CD4-positive, alpha-beta T cell treated with Interferon alpha-2 for 1 hour (primary cell): ENCODE measurements at places on chromosomes 3 and 15.

DNA sequence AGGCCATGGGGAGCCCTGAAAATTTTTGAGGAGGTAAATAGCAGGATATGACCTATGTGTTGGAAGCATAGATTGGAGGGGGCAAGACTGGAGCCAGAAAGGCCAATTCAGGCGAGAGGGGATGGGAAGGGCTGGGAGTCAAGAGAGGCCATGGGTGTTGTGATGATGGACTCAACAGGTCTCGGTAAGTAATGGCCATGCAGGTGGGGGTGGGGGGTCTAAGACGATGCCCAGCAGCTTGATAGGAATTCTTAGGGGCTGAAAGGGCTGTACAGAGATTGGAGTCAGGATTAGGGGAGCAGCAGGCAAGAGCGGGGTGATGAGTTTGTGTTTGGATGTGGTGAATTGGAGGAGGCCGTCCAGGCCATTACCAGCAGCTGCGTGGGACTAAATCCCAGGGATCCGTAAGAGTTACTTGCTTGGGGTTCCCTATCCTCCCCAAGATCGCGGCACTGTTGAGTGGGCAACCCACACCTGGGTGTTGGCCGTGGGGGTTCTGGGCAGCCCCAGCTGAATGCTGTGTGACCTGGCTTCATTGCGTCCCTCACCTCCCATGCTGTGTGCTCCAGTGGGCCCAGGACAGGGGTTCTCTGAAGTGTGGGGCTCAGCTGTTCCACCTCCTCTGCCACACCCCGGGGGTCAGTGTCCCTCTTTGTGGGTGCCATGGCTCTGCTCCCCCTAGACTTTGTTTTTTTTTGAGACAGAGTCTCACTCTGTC is 41.8 kb upstream of the CHRNB4 start:
- no peak for DNase-seq

- no peak for DNase-seq
Observed at GRCh38 chr15:50854601-50855490, 53.6 kb upstream of the AP4E1 start.

- DNase-seq = no peak
Observed at GRCh38 chr3:171429635-171430034, 30.6 kb downstream of the TNIK start.

DNA sequence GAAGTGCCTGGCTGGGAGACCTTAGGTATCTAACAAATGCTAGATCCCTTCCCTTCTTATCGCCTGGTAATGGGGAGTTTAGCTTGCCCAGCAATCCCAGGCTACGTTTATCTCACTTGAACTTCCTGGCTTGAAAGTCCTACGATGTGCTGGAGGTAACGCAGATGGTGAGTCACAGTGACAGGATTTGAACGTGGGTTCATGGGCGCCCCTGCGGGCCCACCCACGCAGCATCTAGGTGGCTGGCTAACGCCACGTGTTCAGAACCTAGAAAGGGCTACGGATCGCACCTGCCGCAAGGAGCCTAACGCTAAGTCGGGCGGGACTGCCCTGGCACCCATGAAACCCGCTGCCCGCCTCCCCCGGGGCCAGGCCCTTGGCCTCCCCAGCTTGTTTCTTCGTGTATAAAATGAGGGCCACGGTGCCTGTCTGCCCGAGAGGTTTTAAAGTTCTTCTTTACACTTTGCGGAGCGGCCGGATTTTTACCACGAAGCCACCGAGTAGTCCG is 600 bp upstream of the USP3 start:
- DNase-seq = peak; percentile 89

DNA sequence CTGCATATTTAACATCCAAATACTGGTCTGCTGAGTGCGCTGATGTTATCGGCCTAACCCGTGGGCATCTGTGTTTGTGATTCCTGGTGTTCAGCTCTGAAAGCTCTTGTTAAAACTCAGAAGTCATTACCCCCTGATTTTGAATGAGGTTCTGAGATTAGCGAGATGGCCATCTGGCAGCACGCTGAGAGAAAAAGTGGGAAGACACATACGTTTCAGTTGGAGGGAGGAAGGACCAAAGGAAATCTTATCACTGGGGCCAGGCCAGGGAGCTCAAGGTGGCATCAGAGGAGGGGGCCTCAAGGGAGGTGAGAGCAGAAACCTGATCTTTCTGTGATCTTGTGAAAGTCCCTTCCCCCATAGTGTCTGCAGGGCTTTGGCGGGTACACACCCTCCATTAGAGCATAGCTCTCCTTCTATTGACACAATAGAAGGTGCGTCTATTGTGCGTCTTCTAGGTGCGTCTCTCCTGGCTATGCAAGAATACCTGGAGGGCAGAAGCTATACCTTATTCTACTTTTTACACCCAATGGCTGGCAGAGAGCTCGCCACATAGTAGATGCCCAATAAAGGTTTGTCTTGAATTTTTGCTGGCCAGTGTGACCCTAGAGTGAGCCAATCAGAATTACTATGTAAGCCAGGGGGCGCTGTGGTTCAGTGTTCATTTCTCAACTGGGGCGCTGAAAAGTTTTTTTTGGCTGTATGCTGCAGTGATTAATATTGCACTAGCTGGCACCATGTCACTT is 182.4 kb downstream of the SHQ1 start:
- DNase-seq = peak; percentile 63

DNA sequence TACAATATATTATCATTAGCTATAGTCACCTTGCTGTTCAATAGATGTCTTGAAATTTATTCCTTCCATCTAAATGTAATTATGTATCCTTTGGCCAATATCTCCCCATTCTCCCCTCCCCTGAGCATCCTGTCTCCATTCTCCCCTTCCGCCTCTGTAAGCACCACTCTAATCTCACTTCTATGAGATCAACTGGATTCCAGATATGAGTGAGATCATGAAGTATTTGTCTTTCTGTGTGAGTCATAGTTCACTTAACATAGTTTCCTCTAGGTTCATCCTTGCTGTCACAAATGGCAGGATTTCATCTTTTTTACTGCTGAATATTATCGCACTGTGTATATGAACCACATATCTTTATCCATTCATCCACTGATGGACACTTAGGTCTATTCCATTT is 148.8 kb upstream of the NDN start:
- DNase-seq = no peak

DNA sequence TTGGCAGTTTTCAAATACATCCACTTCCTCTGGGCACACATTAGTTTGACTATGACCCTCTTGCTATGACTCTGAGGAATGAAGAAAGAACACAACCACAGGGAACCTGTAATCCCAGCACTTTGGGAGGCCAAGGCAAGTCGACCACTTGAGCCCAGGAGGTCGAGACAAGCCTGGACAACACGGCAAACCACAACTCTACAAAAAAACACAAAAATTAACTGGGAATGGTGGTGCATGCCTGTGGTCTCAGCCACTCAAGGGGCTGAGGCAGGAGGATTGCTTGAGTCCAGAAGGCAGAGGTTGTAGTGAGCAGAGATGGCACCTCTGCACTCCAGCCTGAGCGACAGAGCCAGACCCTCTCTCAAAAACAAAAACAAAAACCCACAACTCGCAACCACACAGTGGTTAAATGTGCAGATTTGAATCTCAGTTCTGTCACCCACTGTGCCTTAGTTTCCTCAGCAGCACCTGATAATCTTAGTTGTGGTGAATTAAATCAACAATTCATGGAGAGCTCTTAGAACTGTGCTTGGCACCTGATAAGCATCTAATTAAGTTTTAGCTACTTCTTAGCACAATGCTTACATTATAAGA is 65.7 kb downstream of the MYLK start:
- no peak for DNase-seq

DNA sequence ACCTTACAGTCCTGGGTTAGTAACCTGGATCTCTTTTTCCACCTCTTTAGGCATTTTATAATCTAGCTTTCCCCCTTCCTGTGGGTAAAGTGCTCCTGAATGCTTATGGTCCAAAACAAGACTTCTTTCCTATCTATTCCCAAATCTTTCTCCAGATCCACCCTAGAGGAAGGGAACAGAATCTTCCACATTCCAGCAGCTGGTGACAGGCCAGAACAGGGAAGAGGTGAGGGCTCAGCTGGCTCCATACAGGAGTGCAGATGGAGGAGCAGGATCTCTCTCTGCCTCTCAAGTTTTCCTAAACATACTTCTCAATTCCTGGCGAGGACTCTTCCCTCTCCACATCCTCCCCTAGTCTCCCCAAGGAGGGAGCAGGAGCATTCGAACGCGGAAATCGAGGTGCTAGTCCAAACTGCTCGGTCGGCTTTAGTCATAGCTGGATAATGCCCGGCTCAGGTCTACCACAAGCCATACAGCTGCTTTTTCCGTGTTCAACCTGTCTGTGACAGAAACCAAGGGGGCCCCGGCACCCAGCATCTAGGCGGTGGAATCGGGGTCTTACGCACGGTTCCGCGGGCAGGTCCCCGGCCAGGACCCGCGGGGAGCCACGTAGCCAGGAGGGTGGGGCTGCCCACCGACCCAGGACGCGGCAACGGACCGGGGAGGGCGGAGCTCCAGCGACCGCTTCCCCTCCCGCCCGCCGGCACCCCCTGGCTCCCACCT is 4.0 kb downstream of the RASSF1 start:
- DNase-seq = no peak

DNA sequence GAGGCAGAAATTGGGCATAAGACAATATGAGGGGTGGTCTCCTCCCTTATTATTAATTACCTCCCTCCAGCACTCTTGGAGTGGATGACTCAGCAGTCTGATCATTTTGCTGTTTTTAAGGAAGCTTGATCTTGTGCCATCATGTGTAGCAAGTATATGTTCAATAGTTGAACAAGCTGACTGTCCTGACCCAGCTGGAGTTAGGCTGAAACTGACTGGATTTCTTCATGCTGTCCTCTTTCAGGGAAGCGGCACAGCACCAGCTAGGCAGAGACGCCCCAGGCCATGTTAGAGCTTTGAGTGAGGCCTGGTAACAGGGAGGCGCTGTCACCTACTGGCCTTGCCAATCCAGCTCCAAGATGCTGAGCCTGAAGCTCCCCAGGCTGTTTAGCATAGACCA is 54.4 kb upstream of the KIF23 start:
- no peak for DNase-seq

DNA sequence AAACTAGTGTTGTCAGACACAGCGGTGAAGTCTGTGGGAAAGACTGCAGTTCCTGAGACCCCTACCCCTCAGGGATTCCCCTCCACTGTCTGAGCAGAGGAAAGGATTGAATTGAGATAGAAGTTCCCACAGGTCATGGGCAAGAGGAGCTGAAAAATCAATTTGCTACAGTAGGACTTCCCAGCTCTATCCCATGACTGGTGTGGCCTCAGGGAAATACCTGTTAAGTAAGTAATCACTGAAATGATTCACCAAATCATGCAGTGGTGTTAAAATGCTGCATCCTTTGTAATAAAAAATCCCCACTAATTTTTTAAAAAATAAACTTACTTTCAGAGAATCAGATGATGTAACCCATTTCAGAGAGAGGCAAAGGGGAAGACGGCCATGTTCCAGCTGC is 45.0 kb upstream of the SPRED1 start:
- no peak for DNase-seq

GRCh38 chr3:171023566-171023965 is 3.0 kb downstream of the SLC2A2 start:
- DNase-seq = no peak

GRCh38 chr3:182789371-182789770 is 3.9 kb upstream of the ATP11B start:
- peak; percentile 13 for DNase-seq

DNA sequence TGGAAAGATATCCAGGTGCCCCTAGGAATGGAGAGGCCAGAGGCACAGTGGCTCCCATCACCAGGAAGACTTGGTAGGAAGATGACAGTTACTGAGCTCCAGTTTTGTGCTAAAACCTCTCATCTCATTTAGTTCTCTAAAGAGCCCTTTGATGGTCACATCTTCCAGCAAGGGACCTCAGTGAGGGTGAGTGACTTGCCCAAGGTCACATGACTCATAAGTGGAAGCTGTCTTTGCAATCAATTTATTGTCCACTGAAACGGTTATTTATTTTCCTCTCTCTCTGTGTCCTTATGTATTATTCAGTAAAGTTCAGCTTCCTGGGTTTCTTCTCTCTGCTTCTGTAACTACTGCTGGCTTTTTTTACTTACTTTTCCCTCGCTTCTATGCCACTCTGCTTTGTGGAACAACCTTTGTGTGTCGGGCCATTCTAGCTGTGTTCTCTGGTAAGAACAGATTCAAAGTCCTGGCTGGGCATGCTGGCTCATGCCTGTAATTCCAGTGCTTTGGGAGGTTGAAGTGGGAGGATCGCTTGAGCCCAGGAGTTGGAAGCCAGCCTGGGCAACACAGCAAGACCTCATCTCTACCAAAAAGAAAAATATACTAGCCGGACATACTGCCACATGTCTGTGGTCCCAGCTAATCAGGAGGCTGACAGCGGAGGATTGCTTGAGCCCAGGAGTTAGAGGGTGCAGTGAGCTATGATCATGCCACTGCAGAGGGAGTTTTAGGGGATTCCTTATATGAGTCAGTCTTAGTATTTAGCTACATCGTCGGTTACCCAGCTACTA is 55.9 kb downstream of the PDIA5 start:
- no peak for DNase-seq

DNA sequence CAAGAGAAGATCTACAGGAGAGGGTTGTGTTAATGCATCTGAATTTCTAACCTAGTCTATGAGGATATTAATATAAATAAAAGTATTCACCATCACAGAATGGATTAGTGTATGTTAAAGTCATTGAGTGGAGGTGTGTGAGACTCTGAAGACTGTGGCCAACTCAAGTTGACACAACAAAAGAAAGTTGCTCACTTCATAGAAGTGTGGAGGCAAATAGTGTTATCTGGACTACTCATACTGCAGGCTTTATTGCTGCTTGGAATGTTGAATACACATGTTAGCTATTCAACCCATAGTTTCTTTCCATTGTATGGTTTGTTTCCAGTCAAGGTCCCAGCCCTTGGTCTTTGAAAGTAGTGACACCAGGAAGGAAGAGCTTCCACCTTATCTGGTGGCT is 38.0 kb upstream of the TPRG1 start:
- no peak for DNase-seq

DNA sequence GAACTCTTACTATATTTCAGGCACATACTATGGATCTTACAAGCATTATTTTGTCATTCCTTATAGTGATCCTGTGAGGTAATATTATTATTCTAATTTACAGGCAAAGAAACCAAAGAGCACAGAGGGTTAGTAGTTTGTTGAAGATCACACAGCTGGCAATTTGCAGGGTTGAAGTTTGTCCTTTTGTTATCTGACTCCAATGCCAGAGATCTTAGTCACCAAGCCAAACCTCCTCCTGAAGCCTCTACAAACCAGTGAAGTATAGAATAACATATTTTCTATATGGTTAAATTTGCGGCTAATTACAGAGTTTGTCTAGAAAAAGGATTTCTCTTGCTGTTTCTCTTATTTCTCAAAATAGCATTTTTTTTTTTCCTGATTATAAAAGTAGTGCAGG is 11.2 kb downstream of the ISLR2 start:
- DNase-seq = no peak

GRCh38 chr15:86044981-86045380 is 34.7 kb upstream of the AGBL1 start:
- DNase-seq = no peak

DNA sequence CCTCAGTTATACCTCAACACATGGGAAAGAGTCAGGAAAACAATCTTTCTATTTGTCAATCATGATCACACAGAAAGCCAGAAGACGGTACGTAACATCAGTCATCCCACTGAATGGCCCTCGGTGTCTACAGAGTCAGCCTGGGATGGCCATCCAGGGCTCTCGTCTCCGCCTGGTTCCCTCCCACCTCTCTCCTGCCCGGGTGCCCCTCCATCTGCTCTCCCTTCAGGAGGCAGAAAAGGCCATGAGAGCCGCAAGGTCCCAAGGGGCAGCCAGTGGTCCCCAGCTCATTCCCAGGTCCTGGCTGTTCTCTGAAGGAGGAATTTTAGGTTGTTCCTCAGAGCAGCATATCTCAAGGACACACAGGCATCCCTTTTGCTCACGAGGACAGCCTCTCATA is 4.4 kb upstream of the LRRC15 start:
- no peak for DNase-seq

GRCh38 chr15:54208786-54209185 is 230.5 kb downstream of the UNC13C start:
- no peak for DNase-seq
